ENCODE measurements at places on chromosomes 16 and 17.

DNA sequence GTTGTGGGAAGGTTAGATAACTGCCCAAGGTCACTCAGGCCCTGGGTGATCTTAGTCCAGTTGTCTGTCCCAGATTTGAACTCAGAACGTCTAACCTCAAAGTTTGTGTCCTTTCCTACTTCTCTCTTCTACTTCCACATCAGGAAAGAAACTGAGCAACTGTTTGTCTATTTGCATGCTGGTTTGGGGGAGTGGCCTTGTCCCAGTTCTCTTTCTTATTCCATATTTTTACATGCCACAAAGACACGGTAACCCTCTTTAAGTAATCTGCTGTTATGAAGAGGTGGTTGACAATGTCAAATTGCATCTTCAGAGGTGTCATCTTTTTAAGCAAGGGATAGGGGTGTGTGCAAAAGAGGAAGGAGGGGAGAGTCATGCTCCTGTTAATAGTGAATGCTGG is 432.5 kb downstream of the HS3ST3B1 start:
- DNase-seq = no peak

DNA sequence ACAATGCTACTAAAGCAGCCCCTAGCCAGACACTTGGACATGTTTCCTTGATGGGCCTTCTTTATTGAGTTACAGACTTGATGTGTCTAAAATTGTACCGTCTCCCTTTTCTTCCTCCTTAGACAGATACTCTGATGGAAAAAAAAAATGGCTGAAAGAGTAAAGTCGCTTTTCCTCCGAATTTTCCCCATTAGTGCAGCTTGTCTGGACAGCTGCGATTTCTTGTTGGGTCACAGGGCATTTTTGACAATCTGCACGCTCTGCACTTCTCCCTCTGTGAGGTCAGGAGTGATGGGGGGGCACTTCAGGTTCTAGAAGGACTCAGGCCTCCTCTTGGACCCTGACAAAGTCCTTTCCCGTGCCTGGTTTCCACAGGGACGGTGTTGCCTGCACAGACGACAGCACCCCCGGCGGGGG is 968 bp upstream of the PRKAR1A start:
- no peak for DNase-seq

DNA sequence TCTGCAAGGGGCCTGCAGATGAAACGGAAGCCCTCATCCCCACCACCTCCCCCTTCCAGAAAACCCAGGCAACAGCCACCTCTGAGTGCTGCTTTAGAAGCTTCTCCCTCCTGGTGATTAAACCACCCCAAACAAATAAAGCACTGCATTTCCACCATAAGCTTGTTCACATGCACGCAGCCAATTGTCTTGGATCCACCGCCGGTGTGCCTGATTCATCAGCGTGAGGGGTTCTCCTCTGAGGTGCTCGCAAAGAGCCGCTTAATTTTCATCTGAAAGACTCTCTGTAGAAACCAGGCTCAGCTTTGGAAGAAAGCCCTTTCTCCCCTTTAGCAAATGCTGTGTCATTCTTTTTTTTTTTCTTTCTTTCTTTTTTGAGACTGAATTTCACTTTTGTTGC is 155.2 kb upstream of the EEF2KMT start:
- DNase-seq = no peak

DNA sequence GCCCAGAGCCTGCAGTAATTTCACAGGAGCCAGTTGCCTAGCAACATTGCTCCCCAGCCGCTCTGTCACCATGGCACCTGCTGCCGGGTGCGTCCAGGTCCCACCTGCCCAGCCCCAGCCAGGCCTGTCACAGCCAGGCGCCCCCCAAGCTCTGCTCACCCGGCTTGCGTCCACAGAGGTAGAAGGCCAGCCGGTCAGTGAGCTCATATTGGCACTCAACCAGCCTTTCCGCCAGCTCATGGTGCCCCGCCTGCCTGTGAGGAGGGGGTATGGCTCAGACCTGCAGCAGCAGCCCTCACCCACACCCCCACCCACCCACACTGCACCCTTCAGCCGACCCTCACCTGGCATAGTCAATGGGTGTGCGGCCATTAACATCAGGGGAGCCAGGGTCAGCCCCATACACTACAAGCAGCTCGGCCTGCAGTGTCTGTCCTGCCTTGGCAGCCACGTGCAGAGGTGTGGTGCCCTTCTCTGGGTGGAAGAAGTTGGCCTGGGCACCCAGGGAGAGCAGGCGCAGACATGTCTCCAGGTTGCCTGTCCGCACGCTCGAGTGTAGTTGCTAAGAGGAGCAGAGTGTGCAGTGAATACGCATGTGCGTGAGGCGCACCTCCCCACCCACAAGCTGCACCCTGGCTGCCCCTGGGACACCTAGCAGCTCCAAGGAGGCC is 7.7 kb downstream of the GIT1 start:
- DNase-seq = peak; percentile 77

GRCh38 chr16:56780646-56781045 is 50.7 kb downstream of the NUP93 start:
- DNase-seq = no peak
